ENCODE measurements at places on chromosomes 3 and 15. TPM values are rescaled to one million over a fixed set of nuclear protein-coding genes. Genes with fewer than 3 reads are reported as not detected.

EPHA3 gene
- 1.9 TPM for total RNA-seq

GHRL gene
- total RNA-seq, result not detected

THSD4 gene
- 21.6 TPM for total RNA-seq

SLC12A8 gene
- total RNA-seq, result 35.6 TPM

ITIH4 gene
- total RNA-seq, result not detected

NBEAL2 gene
- 4.0 TPM for total RNA-seq
